Heart left ventricle (tissue), 16 donors: ENCODE measurements at places on chromosomes 6 and 20.
A peak's percentile ranks its signal among the peaks of the same experiment; 100 is the strongest.

DNA sequence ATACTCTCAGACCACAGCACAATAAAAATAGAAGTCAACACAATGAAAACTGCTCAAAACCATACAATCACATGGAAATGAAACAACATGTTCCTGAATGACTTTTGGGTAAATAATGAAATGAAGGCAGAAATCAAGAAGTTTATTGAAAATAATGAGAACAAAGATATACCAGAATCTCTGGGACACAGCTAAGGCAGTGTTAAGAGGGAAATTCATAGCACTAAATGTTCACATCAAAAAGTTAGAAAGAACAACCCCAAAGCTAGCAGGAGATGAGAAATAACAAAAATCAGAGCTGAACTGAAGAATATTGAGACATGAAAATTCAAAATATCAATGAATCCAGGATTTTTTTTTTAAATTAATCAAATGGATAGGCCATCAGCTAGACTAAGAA lies 183.3 kb downstream of the BACH2 start:
- DNase-seq = no peak

GRCh38 chr20:53574259-53574789 lies 19.3 kb downstream of the ZNF217 start:
- no peak for DNase-seq

GRCh38 chr6:100484474-100484873 lies 19.8 kb upstream of the SIM1 start:
- DNase-seq = no peak

- peak; percentile 35 for DNase-seq
These were observed 21.0 kb downstream of the SRSF3 start for GRCh38 chr6:36615018-36615761.

DNA sequence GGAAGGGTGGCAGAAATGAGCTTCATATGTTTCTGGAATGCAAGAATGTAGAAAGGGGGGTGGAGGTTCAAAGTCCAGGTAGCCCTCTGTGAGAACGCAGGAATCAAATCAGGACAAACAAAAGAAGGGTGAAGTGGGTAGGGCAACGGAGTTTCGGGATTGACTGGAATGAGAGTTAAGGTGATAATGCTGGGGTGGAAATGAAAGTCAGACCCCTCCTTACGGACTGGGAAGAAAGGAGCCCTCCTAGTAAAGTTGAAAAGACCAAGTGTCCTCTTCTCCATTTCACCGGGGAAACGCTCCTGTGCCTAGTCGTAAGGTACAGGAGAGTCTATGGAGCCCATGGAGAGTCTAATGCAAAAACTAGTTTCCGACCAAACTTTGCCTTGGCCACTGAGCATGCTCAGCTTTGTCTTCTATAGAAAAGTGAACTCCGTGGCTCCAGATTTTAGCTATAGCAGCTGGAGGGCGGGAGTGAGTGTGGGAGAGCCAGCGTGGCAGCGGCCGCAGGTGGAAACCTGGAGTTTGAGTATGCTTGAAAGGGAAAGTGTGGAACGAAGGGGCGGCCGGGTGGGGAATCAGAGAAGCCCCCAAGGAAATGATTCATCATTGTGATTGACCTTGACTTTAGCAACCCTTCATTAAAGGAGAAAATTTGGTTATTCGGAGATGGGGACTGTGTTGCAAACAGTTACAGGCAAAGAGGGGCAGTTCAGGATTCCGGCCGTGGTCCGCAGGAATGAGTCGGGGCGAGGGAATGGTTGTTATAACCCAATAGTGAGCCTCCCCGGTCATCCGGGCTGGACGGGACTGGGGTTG lies 1.3 kb upstream of the LRRC1 start:
- DNase-seq = peak; percentile 28

DNA sequence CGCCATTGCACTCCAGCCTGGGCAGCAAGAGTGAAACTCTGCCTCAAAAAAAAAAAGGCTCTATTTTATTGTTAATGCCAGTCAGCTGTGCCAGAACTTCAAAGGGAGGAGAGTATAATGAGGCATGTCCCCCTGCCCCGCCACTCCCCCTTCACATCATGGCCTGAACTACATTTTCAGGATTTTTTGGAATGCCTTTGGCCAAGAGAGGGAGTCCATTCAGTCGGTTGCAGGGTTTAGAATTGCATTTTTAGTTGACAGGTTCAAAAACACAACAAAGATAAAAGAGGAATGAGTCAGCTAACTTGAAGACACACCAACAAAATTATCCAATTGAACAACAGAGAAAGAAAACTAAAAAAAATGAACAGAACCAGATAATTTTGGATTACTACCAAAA lies 59.1 kb downstream of the CEP43 start:
- DNase-seq = no peak

- no peak for DNase-seq
These were observed 78.7 kb downstream of the GMDS start for GRCh38 chr6:2166717-2167116.

GRCh38 chr6:37366910-37367309 lies 13.1 kb downstream of the RNF8 start:
- DNase-seq = no peak

DNA sequence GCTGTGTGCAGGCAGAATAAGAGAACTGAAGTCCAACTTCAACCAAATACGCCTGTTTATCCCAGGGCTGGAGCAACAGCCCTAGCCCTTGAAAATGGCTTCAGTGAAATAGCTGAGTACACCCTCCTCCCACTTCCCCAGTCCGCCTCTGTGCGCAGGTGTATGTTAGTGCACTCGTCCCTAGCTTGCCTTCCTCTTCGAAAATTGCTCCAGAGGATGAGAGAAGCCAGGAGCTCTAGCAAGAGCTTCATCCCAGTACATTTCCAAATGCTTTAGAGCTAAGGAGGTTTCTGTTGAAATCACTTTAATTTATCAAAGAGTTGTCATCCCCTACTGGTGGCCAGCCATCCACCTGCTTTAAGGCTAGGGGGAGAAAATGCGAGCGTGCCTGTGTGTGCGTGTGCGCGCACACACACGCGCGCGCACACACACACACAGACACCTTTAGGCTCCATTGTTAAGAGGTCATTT lies 5.4 kb upstream of the POU3F2 start:
- DNase-seq = no peak

DNA sequence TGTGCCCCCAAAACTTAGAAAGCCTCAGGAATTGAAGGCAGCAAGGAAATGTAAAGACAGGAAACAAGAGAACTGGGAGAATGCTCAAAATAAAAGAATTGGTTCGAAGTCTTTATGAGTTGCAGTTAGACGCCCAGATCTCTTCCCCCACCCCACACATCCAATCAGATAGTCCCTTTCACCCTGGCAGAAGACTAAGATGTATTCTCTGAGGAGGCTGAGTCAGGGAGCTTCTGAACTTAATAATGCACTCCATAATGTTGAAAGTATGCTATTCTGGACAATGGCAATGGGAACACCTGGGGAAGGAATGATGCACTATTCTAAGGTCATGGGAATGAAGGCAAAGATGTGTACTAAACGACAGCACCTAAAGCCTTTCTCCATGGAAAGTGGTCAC lies 173.6 kb downstream of the MTFR2 start:
- DNase-seq = no peak

GRCh38 chr6:92132457-92132856 lies 1286.9 kb downstream of the EPHA7 start:
- DNase-seq = no peak

DNA sequence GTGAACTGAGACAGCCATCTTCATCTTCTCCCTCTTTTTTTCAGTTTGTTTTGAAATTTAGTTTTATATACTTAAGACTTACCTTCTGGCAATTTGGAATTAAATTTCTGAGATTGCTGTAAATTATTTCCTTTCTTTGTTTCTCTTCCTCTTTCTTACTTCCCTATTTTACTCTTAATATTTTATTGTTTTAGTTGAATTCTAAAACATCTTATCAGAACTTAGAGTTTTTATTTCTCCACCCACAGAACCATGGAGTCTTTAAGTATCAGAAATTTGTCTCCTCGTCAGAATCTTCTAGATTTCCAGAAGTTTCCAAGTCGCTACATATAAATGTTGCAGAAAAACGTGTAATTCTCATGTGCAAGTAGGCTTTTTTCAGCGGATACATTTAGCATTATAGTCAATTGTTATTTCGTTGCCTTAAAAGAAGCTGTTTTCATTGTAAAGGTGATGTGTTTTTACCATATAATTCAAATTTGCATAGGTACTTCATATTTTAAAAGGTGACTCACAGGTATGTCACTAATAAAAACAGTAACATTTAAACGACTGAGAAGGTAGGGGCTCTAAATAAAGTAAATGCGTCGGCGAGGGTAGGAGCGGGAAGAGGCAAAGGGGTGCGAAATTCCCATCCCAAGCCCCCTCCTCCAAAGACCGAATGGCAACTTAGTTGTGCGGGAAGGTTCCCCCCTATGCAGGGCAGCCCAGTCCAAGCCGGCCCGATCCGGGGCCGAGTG lies 866 bp upstream of the MYO6 start:
- DNase-seq = no peak

DNA sequence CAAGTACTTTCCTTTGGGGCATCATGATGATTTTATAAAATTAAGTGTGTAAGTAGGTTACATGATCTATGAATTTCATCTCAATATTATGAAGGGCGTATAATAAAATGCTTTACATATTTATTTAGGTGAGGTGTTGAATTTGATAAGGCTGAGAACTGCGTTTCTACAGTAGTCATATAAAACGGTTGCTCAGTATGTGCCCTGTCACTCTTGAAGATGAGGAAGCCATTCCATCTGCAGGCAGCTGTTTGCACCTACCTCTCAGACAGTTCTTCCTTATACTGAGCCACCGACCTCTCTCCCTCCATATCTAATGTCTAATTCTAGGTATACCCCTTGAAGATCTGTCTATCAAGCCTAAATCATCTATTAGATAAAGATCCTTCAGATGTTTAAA lies 16.1 kb downstream of the NCOA7 start:
- no peak for DNase-seq

DNA sequence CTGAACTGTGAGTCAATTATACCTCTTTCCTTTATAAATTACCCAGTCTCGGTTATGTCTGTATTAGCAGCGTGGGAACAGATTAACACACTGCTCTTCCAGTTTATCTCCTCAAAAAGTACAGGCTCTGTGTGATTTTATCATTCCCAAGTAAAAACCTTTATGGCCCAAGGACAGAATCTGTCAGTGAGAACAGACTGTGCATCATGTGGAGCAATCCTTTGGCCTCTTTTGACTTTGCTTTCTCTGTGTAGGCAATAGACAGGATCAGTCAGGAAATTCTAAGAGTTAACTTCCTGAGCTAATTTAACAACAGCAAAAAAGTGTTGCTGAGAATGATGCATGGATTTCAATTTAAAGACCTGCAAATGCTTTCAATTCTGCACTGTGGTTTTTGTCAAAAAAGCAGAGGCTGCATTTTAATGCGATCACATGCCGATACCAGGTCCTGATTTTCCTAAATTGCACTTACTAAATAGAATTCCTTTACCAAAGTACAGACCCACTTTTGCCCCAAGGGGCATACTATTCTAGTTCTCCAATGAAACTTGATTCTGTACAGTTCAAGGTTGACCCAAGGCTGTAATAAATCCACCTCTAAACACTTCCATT lies 246.7 kb upstream of the MARCKS start:
- no peak for DNase-seq

GRCh38 chr6:166716910-166717617 lies 90.0 kb upstream of the RPS6KA2 start:
- DNase-seq = no peak

DNA sequence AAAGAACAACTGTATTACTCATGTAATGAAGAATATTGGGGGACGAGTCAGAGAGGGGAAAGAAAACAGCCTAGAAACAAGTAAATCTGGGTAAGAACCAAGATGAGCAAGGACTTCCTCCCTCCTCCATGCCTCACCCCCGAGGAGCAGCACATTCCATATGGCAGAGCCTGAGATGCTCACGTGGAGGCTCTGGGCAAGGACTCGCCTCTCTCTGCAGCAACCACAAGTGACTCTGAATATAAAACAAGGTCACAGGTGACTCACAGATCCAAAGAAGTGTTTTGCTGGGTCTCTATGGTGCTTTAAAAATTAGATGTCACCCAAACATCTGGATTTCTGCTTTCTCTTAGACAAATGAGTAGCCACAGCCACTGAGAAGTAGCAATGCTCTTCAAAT lies 453.0 kb upstream of the SULF2 start:
- DNase-seq = no peak

- DNase-seq = peak; percentile 66
These were observed at the start of gene RBM24 for GRCh38 chr6:17281100-17281496. Gene RBM24 (plus strand): TSS chr6:17281361. CDS start chr6:17281582, 221 bp downstream.

DNA sequence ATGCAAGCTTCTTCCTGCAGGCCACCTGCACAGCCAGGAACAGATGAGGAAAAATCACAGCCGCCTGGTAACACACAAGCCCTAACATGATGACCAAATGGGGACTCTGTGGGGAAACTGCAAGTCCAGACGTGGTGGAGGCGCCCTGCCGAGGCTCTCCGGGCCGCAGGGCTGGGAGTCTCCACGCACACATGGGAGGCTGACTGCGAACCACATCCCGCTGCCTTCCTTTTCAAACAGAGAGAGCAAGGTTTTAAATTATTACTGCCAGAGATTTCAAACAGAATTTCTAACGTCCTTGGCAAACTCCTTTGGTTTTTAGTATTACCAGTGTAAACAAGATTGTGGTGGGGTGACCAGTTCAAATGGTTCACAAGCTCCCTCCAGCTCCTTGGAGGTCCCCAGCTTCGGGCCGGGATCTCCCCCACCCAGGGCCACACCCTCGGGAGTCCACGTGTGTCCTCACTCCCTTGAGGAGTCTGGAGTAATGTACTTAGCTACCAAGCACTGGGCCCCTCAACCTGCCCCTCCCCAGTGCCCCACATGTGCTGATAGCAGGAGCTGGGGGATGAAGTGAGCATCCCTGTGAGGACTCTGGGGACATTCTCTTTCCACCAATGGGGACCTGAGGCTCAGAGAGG lies 252.7 kb downstream of the TAF4 start:
- DNase-seq = no peak

DNA sequence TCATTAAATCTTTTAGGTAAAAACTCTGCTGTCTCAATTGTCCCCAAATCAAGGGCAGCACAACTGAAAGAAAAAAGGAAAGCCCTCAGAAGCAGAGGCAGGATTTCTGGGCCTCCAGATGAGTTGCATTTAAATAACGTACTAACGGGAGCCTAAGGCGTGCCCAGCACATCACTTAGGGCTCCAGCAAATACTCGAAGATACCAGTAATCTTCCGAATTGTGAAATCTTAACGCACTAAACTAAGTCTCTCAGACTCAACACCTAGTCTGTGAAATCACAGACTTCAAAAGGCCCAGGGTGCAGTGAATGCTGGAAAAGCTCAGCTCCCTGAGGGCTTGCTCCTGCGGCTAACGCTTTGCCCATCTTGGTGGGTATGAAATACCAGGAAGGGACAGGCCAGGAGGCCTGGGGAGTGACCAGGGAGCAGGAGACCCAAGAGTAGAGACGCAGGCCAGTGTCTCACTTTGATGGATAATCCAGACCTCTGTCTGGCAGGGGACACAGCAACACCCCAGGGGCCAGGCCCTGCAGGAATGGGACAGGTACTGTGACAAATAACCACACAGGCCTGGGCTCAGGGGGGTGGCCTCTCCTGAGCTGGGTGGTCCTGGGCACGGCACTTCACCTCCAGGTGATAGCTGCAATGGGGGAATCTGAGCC lies 36.4 kb downstream of the RRBP1 start:
- DNase-seq = peak; percentile 22
